ENCODE measurements at places on chromosomes 3 and 15.

DNA sequence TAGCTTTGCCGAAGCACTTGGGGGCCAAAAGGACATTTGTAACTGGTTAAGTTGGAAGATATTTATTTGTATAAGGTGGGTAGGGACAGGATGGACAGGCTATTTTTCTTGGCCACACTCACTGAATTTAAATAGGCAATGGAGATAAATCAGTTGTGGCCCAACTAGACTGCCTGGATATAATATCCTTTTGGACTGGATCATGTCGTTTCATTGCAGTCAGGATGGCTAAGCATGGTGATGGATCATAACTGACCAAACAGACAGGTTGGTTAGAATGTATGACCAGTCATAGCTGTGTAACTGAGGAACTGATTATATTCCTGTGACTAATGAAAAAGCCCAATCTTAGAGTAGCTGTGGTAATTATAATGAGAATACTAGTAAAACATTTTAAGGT lies 284.0 kb downstream of the LPP start:
- no peak for DNase-seq

DNA sequence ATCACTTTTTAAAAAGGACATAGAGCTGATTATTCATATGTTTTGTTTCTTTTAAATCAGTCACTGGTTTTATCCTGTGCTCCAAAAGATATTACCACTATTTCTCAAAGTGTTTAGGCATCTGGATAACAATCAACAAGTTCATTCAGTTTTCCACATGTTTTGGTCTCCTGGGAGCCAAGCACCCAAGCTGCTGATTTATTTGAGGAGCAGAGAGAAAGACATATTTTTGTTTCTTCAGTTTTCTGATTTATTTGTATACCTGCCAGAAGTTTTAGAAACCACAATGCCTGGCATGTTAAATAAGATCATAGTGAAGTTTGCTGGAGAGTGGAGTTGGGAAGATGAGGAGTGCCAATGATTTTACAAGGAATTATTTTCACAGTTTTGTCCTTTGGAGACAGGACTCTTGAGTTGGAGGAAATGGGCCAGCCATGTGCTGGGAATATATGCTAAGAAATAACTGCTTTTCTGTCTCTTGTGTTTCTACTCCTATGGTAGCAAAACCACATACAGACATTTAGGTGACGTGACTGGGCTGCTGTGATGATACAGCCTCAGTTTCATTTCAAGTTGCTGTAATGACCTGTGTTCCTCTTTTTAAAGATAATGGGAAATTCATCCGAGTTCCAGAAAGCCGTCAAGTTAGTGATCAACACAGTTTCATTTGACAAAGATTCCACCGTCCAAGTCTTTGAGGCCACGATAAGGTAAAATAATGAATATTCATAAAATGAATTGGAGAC lies 11.7 kb downstream of the EDEM1 start:
- DNase-seq: no peak

DNA sequence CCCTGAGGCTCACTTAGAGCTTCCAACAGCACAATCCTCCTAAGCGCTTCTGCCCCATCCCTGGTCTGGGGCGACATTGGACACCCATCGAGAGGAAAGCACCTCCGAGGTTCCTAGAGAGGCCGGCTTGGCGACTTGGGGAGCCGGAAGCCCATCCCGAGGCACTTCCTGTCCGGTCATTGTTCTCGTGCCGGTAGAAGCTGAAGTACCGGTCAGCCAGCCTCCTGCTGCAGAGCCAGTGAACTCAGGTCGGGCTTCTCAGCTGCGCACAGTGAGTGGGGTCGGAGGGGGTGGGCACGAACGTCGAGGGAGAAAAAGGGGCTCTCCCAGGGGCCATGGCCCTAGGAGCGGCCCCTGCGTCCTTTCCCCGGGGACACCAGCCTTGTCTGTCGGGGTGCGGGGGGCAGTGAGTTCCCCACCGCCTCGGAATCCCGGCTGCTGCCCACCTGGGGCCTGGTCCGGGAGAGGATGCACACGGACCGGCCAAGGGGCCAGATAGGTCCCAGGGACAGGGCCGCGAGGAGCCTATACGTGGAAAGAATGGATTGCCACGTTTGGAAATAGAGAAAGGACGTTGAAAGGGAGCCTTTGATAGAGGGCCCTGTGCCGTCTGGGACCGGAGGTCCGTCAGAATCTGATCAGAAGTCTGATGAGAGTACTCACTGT lies at the start of gene ZNF35:
TSS of gene ZNF35 (plus strand) at position 169 of the 666 bp plus-strand sequence. CDS start 2,336 bp downstream, outside the sequence.
- peak; percentile 78 for DNase-seq

DNA sequence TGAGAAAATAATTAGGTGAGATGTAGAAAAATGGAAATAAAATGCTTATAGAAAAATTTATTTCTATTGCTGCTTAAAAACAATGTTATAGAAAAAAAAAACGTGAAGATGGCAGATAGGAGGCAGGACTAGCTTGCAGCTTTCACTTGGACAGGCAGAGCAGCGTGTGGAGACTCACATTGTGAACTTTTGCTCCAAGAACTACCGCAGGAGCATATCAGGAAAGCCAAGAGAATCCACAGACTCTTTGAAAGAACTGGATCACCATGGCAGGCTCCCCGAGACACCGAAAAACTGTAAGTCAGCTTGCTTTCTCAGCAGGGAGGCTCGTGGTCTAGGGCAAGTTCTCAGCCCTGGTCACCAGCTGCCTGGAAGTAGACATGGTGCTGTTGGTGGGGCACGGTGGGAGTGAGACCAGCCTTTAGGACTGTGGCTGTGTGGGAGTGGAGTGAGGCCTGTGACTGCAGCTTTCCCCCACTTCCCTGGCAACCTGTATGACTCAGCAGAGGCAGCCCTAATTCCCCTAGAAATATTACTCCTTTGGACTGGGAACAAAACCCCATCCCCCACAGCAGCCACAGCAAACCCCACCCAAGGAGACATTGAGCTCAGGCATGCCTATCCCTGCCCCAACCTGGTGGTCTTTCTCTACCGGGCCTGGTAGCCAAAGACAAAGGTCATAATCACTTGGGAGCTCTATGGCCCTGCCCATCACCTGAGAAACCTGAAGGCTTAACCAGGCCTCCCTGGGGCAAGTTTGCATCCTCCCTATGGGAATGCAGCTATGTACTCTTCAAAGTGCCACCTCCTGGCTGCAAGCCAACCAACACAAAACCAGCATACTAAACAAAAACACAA lies 22.8 kb downstream of the STRIT1 start:
- DNase-seq: no peak

DNA sequence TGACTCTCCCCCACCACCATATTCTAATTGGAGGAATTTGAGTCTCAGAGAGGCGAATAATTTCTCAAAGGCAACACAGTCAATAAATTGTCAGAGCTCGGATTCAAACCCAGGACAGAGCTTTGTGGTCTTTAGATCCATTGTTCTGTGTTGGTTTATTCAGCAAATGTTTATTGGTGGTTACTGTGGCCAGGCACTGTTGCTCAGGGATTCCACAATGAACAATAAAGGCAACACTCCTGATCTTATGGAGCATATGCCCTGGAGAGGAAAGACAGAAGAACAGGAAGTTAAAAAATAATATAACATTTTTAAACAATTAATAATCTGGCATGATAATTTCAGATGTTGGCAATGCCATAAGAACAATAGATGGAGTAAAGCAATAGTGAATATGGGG lies 291.7 kb upstream of the NR2E3 start:
- no peak for DNase-seq

DNA sequence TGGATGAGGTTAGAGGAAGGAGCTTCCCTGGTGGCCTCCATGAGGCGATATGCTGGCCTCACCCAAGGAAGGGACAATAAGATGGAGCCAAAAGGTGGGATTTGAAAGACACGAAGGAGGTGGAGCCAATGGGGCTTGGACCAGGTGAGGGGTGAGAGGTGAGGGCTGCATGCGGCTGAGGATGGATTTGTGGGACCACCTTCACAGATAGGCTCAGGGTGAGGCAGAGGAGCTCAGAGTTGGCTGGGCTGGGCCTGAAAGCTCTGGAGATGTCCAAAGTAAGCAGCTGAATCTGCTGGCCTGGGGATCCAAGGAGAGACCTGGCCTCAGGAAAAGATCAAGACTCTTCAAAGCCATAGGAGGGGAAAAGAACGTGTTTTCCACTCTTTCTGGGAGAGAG lies 49.8 kb downstream of the EXOG start:
- DNase-seq: no peak

DNA sequence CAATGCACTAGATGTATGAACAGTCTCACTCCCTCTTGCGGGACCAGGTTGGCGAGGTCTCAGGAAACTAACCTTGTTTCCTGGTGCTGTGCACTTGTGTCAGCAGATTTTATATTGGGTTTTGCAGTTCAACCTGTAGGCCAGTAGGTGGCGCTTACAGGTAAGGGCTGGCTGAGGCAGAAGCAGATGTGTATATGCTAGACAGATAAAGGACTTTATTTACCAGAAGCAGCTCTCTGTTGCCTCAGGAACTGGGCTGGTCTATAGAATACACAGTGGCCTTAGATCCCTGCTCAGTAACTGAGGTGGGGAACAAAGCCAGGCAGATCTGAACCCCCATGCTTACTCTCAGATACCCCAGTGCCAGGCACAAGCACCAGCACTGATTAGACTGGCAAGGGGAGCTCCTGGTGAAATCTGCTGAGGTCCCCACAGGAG lies 296.8 kb downstream of the DOCK3 start:
- peak; percentile 41 for DNase-seq

- no peak for DNase-seq
These were observed 72.5 kb downstream of the VPS8 start for GRCh38 chr3:184884359-184885017.

GRCh38 chr15:69781411-69782125 lies 316.1 kb downstream of the TLE3 start:
- no peak for DNase-seq

GRCh38 chr3:154209499-154209898 lies 88.3 kb downstream of the ARHGEF26 start:
- DNase-seq: no peak

GRCh38 chr15:85755942-85756341 lies 38.8 kb downstream of the KLHL25 start:
- DNase-seq: no peak

DNA sequence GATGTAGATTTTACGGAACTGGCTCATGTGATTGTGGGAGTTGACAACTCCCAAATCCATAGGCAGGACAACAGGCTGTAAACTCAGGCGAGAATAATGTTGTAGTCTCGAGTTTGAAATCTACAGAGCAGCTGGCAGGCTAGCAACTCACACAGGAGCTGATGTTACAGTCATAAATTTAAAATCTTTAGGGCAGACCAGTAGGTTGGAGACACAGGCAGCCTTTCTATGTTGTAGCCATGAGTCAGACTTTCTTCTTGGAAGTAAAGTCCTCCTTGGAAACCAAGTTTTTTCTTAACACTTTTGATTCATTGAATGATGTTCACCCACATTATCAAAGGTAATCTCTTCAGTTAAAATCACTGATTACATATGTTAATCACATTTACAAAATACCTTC lies 89.1 kb upstream of the ALCAM start:
- no peak for DNase-seq

DNA sequence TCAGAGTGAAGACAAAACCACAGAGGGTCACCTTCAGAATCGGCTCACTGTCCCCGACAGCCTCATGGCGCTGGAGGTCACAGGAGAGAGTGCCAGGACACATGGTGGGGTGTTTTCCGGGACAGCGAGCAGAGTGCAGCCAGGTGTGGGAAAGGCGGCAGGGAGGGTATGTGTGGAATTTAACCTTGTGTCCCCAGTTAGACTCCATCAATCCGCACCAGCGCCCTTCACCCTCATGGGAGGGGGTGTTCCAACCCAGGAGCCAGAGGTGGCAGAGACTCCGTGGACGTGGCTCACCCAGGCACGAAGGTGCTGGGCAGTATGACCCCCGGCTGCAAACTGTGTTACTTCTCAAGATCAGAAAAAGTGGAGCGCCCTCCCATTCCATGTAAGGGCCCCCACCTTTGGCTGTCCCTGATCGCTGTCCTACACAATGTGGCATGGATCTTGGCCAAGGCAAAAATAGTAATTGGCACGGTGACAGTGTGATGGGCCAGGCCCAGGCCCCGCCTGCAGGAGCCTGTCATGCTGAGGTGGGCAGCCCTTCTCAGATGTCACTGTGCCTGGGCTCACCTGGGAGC lies 190.3 kb downstream of the XXYLT1 start:
- DNase-seq: peak; percentile 55

- DNase-seq: no peak
These were observed 98.9 kb upstream of the SPRED1 start for GRCh38 chr15:38153781-38154180.

DNA sequence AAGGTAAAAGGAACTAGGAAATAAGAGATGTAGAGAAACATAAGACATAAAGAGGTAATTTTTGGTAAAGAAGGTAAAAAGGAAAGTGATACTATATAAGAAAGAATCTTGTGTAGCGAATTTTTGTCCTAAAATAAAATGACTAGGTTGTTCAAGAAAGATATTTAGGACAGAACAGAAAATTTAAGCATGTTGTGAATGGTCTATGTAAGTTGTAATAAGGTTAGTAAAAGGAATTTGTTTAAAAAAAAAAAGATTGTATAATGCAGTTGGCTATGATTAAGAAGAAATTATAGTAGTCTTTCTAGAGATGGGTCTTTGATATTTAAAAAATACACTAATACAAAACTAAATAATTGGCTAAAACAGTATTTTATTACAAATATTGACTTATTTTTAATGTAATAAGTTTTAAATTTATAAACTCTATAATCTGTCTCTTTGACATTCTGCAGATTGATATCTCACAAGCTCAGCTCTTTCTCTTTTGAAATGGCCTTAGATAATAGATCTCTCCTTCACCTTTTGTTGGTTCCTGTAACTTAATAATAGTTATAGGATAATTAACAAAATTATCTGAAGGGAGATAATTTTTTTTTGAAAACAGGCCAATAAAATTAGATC lies 3.7 kb upstream of the SLC41A3 start:
- no peak for DNase-seq

GRCh38 chr3:43773273-43774094 lies 82.7 kb downstream of the ABHD5 start:
- no peak for DNase-seq

DNA sequence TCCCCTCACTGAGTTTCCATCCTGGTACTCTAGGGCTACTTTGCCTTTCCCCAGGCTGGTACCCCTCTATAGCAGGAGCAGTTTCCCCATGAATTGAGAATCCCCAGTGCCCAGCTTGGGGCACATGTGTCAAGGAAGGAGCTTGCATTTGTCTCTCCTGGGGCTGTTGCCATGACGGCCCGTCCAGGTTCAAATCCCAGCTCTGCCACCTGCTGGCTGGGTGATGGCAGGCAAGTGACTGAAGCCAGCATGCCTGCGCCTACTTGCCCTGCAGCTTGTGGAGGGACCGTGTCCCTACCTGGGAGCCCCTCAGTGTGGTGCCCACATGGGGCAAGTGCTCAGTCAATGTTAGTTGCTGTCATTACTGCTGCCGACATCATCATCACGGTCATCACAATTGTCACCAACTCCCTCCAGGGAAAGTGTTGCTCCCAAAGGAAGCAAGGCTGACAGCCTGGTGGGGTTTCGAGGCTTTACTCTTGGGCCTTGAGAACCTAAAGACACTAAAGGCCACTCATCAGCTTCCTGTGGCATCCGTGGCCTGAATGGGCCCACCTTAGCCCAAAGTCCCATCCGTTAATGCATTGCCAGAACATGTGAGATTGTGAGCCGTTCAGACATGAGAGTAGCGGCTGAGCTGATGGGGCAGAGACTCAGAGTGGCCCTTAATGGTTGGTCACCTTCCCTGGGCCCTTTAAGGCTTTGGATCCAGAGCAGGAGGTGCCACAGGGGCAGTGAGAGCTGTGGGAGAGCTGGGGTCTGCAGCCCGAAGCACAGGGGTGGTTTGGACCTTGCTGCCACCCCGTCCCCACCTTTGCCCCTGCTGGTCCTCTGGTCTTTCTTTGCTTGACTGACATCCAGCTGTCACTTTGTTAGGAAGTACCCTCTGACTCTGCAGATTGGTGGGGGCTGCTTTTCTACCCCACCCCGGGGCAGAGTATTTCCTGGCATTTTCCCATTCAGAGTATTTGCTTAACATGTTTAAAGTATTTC lies 144.4 kb downstream of the DNAJB8 start:
- DNase-seq: no peak

GRCh38 chr15:51335087-51335486 lies 3.3 kb downstream of the CYP19A1 start:
- no peak for DNase-seq

Data from nephron progenitor cell (in vitro differentiated cells).